Esophagus mucosa (tissue), 1 donor: ENCODE measurements at places on chromosomes 13 and 19. TPM values are rescaled to one million over a fixed set of nuclear protein-coding genes. Genes with fewer than 3 reads are reported as not detected.
A peak's percentile ranks its signal among the peaks of the same experiment; 100 is the strongest.

The DZIP1 gene
- 5.4 TPM for total RNA-seq

The JSRP1 gene
- not detected for total RNA-seq

The PODNL1 gene
- total RNA-seq, result 8.5 TPM

The GPC6 gene
- 0.96 TPM for total RNA-seq

The KLK3 gene
- not detected for total RNA-seq

The KLK1 gene
- total RNA-seq, result 1.3 TPM

The FFAR1 gene
- not detected for total RNA-seq

The SLC5A5 gene
- total RNA-seq, result not detected

The CILP2 gene
- not detected for total RNA-seq

The GADD45GIP1 gene
- 20.7 TPM for total RNA-seq

The GZMM gene
- not detected for total RNA-seq

- no peak for ATAC-seq
These were observed 33.0 kb downstream of the MIPEP start for GRCh38 chr13:23856008-23856750.

GRCh38 chr13:44198826-44199225 lies 174.8 kb upstream of the SERP2 start:
- ATAC-seq, result peak; percentile 38

GRCh38 chr19:47512183-47512947 lies 2.5 kb downstream of the NAPA start:
- no peak for ATAC-seq

- no peak for ATAC-seq
These were observed 29.8 kb downstream of the ZNF571 start for GRCh38 chr19:37564624-37565369.

GRCh38 chr19:54883228-54883627 lies 9.2 kb downstream of the FCAR start:
- no peak for ATAC-seq

DNA sequence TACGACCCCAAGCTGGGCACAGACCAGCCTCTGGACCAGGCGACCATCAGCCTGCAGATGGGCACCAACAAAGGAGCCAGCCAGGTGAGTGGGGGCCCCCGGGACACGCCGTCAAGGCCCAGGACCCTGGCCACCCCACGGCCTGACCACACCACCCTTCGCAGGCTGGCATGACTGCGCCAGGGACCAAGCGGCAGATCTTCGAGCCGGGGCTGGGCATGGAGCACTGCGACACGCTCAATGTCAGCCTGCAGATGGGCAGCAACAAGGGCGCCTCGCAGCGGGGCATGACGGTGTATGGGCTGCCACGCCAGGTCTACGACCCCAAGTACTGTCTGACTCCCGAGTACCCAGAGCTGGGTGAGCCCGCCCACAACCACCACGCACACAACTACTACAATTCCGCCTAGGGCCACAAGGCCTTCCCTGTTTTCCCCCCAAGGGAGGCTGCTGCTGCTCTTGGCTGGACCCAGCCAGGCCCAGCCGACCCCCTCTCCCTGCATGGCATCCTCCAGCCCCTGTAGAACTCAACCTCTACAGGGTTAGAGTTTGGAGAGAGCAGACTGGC lies 9.6 kb downstream of the ELOF1 start:
- ATAC-seq, result no peak

DNA sequence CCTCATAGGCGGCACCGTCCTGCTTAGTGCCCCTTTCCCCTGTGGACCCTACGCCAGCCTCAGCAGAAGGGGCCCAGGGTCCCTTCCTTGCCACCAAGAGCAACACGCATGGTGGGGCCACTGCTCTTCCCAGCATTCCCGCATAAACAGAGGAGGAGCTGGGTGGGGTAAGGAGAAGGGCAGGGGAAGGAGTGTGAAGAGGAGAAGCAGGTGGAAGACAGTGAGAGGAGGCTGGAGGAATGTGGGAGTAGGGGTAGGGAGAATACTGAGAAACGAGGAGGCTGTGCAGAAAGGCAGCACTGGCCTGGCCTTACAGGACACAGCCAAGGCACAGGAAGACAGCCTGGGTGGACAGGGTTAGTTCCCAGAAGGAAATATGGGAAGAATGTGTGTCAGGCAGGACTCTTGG lies 43.9 kb downstream of the ZNF331 start:
- no peak for ATAC-seq

DNA sequence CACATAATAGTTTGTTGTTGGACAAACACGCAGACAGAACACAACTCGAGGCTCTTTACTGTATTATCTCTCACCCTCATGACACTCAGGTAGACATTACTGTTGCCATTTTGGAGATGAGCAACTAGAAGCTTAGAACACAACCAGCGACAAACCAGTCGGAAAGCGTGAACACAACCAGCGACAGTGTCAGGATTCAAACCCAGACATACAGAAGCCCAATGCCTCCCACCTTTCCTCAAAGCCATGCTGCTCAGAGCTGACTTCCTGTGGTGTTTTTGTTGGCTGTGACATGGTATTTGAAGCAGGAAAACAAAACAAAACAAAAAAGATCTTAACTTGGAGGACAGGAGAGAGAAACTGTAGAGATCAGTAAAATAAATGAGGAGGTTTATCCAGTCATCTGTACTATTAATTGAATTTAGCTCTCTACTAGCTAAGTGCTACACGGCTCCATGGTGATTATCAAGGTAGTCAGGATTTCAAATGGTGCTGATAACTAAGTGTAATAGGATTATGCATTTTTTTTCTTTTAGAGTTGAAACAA lies 92.1 kb downstream of the STARD13 start:
- ATAC-seq, result no peak

GRCh38 chr13:28671126-28671792 lies 12.3 kb downstream of the POMP start:
- no peak for ATAC-seq

- peak; percentile 61 for ATAC-seq
These were observed 236.3 kb downstream of the COL4A1 start for GRCh38 chr13:110070511-110071120.

- ATAC-seq, result no peak
These were observed 358.5 kb downstream of the TBC1D4 start for GRCh38 chr13:75123428-75123827.

GRCh38 chr19:29517946-29518345 lies 7.8 kb upstream of the VSTM2B start:
- no peak for ATAC-seq

GRCh38 chr13:108895220-108895704 lies 265.9 kb downstream of the MYO16 start:
- ATAC-seq, result no peak

DNA sequence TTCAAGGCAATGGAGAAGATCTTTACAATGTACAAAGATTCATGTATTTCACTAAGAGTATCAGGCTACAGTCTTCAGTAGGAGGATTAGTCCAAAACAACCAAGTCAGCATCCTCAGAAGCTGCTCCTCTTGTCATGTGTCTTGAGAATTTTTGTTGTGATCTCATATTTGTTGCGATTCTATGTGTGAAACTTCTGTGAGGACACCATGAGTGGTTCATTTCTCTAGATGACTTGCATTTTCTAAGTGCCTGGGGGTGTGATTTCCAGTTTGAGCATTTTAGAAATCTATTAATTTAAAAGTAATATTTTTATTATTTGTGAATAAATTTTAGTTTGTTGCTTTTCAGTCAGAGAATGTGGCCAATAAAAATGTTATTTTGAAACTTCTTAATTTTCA lies 94.5 kb downstream of the RAP2A start:
- no peak for ATAC-seq

DNA sequence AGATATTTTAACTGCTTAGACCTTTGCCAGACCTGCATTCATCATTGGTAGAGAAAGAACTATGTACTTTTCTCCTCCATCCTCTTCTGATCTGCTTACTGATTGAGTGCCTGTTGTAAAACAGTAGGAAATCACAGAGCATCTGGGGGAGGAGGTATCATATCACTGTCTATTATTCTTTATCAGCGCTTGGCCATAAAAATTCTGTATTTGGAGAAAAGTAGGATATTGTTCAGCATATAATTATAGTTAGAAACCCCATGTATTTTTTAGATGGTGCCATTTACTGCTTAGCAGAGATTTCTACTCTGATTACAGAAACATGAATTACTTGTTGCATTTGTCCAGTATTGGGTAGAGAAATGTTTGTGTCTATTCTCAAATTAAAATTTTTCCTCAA lies 62.4 kb downstream of the URI1 start:
- ATAC-seq, result no peak

- peak; percentile 51 for ATAC-seq
These were observed 471 bp upstream of the INSR start for GRCh38 chr19:7294558-7295212.

- ATAC-seq, result no peak
These were observed 1372.1 kb downstream of the PCDH9 start for GRCh38 chr13:65857942-65858565.

GRCh38 chr19:29285187-29285687 lies 72.3 kb upstream of the UQCRFS1 start:
- no peak for ATAC-seq

GRCh38 chr13:26025196-26025595 lies 26.6 kb downstream of the SHISA2 start:
- no peak for ATAC-seq

DNA sequence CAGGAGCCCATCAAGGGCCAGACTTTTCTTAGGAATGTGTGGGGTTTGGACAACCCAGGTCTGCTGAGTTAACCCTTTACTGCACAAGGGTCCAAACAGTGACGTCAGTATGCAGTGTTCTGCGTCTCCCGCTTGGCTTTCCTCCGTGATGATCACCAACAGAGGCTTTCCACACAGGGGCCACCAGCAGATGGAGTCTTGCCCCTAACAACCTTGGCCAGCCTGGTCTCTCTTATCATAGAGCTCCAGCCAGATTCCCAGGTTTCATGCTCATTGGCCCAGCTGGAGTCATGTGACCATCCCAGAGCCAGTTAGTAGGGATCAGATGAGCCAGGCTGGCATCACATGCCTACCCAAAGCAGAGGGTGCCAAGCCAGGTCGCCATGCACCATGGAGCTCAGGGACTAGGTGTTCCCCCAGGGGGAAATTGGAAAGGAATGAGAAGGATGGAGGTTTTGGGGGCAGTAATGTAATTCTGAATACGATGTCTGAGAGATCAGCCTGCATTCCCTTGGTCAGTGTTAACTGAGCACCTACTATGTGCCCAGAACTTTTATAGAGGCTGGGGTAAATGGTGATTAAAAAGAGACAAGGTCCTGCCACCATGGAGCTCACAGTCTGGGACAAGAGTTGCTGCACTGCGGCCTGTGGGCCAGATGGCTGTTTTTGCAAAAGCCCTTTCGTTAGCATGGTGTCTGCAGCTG lies 61.2 kb downstream of the MYH14 start:
- no peak for ATAC-seq

DNA sequence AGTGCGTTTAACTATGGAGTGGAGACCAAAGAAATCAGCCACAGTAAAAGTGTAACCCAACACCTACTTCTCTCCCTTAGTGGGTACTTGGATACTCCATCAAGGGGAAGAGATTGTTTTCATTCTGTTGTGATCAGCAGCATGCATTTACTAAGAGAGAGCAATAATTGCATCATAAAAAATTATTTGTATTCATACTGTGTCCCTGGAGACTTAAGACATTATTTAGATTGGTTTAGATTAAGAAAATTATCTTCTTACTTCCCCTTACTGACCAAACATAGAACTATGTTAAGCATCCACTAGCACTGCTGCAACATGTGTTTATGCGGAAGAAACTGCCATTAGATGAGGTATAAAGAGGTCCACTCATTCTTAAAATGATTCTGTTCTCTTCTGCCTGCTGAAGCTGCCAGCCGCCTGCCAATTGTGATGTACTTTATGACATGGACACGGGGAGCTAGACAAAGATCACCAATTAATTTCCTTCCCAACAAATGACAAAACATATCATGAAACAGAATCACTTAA lies 738.5 kb downstream of the DIAPH3 start:
- no peak for ATAC-seq

- peak; percentile 63 for ATAC-seq
These were observed 2.5 kb downstream of the PRR12 start for GRCh38 chr19:49593233-49594113.

GRCh38 chr19:47587295-47587694 lies 14.3 kb upstream of the ZNF541 start:
- ATAC-seq, result no peak

DNA sequence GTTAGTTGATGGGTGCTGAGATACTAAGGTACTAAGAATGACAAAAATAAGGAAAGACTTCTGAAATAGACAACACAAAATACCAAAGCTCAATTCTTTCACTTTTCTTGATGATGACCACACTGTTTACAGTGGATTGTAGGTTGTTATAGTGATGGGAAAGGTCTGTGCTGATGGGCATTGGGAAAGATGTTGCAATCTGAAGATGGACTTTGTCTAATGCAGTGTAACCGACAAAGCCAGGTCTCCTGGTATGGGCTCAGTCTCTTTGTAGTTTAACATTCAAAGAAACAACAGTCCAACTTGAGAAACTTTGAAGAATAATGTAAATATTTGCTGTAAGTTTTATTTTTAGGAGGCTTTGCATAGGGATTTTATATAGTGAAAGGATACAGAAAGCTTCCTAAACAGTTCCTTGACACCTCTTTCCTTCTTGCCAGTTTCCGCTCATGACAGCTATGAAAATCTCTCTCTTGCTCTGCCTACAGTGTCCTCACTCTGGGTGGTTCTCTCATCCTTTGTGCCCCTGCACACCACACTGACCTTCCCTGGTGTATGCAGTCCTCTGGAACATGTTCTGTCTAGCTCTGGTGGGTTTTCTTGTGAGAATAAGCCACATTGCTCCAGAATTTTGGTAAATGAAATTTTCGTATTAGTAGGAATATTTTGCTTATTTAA lies 172.2 kb downstream of the KCNRG start:
- ATAC-seq, result no peak

DNA sequence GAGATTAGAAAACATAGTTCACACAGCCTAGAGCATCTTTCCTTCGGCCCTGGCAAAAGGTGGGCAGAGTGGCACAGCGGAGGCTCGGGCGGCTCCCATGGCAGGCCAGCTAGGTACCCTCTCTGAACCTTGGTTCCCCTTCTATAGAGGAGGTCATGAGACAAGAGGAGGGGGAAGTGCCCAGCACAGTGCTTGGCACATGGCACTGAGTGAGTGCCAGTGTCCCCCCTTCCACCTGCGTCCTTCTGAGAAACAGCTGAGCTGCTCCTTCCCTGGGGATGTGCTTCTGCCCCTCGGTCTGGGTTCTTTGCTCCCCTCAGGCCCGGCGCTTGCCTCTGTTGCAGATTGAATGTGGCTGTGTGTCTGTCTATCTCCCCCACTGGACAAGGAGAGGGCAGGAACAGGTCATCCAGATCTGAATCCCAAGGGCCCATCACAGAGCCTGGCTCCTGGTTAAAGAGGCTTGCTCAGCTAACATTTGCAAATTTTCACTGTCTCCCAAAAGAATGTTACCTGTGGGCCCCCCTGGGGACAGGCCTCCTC lies 165.6 kb downstream of the USP12 start:
- ATAC-seq, result no peak

- ATAC-seq, result no peak
These were observed 136.7 kb upstream of the SLITRK6 start for GRCh38 chr13:85935868-85936467.

DNA sequence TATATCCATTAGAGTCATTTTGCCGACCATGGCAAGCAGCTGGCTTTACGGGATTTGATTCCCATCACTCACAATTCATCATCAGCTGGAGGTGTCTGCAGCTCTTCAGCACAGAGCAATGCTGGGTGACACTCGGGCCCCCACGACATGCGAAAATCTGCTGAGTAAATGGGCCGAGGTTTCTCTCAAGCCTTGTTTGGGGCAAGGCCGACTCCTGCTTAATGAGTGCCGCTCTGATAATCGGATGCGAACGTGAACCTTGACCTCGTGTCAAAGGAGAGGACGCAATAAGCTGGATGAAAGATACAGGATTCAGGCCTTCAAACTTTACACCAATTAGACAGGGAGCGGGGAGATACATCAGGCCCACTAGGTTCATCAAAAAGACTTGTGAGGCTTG lies 65.2 kb downstream of the GGACT start:
- ATAC-seq, result no peak

GRCh38 chr13:46551410-46552302 lies 1.3 kb upstream of the LRCH1 start:
- ATAC-seq, result peak; percentile 42
